Urinary bladder (tissue), 4 donors: ENCODE measurements at places on chromosomes 16 and 17. TPM values are rescaled to one million over a fixed set of nuclear protein-coding genes. Genes with fewer than 3 reads are reported as not detected.

The ZNF771 gene
- total RNA-seq = 5.2 TPM

The MT1E gene
- total RNA-seq = 14.7 TPM

The CEMP1 gene
- not detected for total RNA-seq

The CPHXL2 gene
- not detected for total RNA-seq

The DOC2A gene
- 0.32 TPM for total RNA-seq

The OTOA gene
- total RNA-seq = 0.42 TPM

The CDT1 gene
- 4.0 TPM for total RNA-seq

The GDPD3 gene
- 4.6 TPM for total RNA-seq
